Neural progenitor cell (in vitro differentiated cells): ENCODE measurements at places on chromosomes 6 and 20. TPM values are rescaled to one million over a fixed set of nuclear protein-coding genes. Genes with fewer than 3 reads are reported as not detected.

REM1 gene
- not detected in 2 replicates for total RNA-seq

TRIM26 gene
- total RNA-seq, result 8.3 and 20.0 TPM in 2 replicates

SLC17A5 gene
- total RNA-seq, result 13.1 and 13.7 TPM in 2 replicates

RALGAPA2 gene
- 22.8 and 25.9 TPM in 2 replicates for total RNA-seq

TBX18 gene
- not detected in 2 replicates for total RNA-seq

XKR7 gene
- total RNA-seq, result 0.07 and 0.19 TPM in 2 replicates

OPRL1 gene
- 1.3 and 3.3 TPM in 2 replicates for total RNA-seq
